RPMI7951 (cell line): ENCODE measurements at places on chromosomes 4 and X. TPM values are rescaled to one million over a fixed set of nuclear protein-coding genes. Genes with fewer than 3 reads are reported as not detected.

Gene EDA
- under 0.01 and 0.10 TPM in 2 replicates for total RNA-seq

Gene CLDN22
- not detected in 2 replicates for total RNA-seq

Gene CXXC4
- not detected in 2 replicates for total RNA-seq

Gene MAGEH1
- total RNA-seq = 39.5 and 39.7 TPM in 2 replicates

Gene PLP2
- 333 and 417 TPM in 2 replicates for total RNA-seq

Gene CXCL11
- total RNA-seq = 0.10 and 0.36 TPM in 2 replicates

Gene UNC5C
- 0.48 TPM in 1 of 2 replicates, not detected in the other for total RNA-seq

Gene ANAPC4
- total RNA-seq = 19.4 and 23.7 TPM in 2 replicates

Gene RTL3
- total RNA-seq = 1.4 and 1.5 TPM in 2 replicates

Gene MAGEB10
- total RNA-seq = not detected in 2 replicates

Gene MMRN1
- total RNA-seq = not detected in 2 replicates

Gene IL21
- not detected in 2 replicates for total RNA-seq

Gene FHIP1A
- total RNA-seq = 0.20 and 0.36 TPM in 2 replicates

Gene EVC
- 13.8 and 13.9 TPM in 2 replicates for total RNA-seq

Gene WFS1
- total RNA-seq = 28.4 and 29.4 TPM in 2 replicates

Gene CCNB3
- total RNA-seq = 0.48 and 1.2 TPM in 2 replicates

Gene HHIP
- total RNA-seq = 0.49 and 0.96 TPM in 2 replicates

Gene ANXA10
- 0.24 TPM in 1 of 2 replicates, not detected in the other for total RNA-seq

Gene GPR173
- total RNA-seq = 1.4 and 2.4 TPM in 2 replicates

Gene CBR4
- total RNA-seq = 8.3 and 9.3 TPM in 2 replicates

Gene MAGEA2
- 28.7 and 30.9 TPM in 2 replicates for total RNA-seq

Gene TEX13C
- total RNA-seq = under 0.01 TPM in 1 of 2 replicates, not detected in the other

Gene ANOS1
- not detected in 2 replicates for total RNA-seq

Gene ABLIM2
- under 0.01 and 0.29 TPM in 2 replicates for total RNA-seq

Gene ETDA
- not detected in 2 replicates for total RNA-seq

Gene CTSO
- total RNA-seq = 4.7 and 5.0 TPM in 2 replicates

Gene AREG
- total RNA-seq = 2.4 and 4.1 TPM in 2 replicates

Gene MEPE
- not detected in 2 replicates for total RNA-seq

Gene MAB21L2
- 0.10 TPM in 1 of 2 replicates, not detected in the other for total RNA-seq

Gene MTCP1
- total RNA-seq = 2.3 TPM in 2 replicates

Gene PRKG2
- total RNA-seq = not detected in 2 replicates

Gene SYNPO2
- total RNA-seq = 1.6 and 1.8 TPM in 2 replicates

Gene SEPTIN6
- total RNA-seq = 9.7 and 10.3 TPM in 2 replicates

Gene UGT2B17
- total RNA-seq = not detected in 2 replicates

Gene DSPP
- total RNA-seq = not detected in 2 replicates

Gene RAB39B
- total RNA-seq = 0.10 and 0.48 TPM in 2 replicates

Gene AFF2
- 0.68 and 1.7 TPM in 2 replicates for total RNA-seq

Gene GASK1B
- 0.98 and 1.2 TPM in 2 replicates for total RNA-seq

Gene SPANXN3
- total RNA-seq = not detected in 2 replicates

Gene SPANXA1
- 3.8 and 69.2 TPM in 2 replicates for total RNA-seq

Gene EGFL6
- total RNA-seq = not detected in 2 replicates

Gene TNIP3
- total RNA-seq = 1.1 and 1.8 TPM in 2 replicates

Gene TRIM2
- 30.6 and 34.7 TPM in 2 replicates for total RNA-seq

Gene LONRF3
- 0.78 and 1.4 TPM in 2 replicates for total RNA-seq

Gene CLCN5
- total RNA-seq = 6.6 and 10.8 TPM in 2 replicates

Gene GC
- total RNA-seq = not detected in 2 replicates

Gene ADH1B
- not detected in 2 replicates for total RNA-seq

Gene BEX1
- total RNA-seq = 50.0 and 56.3 TPM in 2 replicates

Gene ZNF41
- 15.1 and 15.3 TPM in 2 replicates for total RNA-seq

Gene GABRG1
- under 0.01 TPM in 1 of 2 replicates, not detected in the other for total RNA-seq

Gene FAM133A
- 23.7 and 33.6 TPM in 2 replicates for total RNA-seq

Gene BMX
- total RNA-seq = not detected in 2 replicates

Gene FLNA
- total RNA-seq = 375 and 579 TPM in 2 replicates

Gene NOX1
- total RNA-seq = not detected in 2 replicates

Gene S100G
- total RNA-seq = not detected in 2 replicates

Gene CISD2
- total RNA-seq = 56.1 and 67.0 TPM in 2 replicates

Gene RPA4
- 0.10 TPM in 1 of 2 replicates, not detected in the other for total RNA-seq
